ENCODE measurements at places on chromosomes 13 and 19.

- DNase-seq = no peak
Observed at GRCh38 chr13:93318534-93319254, 92.1 kb downstream of the GPC6 start.

DNA sequence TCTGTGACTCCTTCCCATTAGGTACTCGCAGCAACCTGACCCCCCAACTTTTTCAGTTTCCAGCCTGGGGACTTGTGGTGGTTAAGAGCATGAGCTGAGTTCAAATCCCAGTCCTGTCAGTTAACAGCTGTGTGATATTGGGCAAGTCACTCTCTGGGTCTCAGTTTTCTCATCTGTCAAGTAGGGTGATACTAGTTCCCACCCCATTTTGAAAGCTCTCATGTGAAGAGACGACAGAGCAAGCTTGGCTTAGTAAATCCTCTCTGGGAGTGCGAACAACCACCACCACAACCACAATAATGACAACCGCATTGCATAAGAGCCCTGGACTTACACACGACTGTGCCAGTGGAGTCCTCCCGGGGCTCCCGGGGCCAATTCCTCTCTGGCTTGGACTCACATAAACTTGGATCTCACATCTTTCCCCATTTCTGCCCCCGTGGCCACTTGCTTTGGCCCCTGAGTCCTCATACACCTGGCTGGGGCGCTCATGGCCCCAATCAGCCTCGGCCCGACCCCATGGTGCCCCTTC is 454 bp downstream of the BLVRB start:
- no peak for DNase-seq

GRCh38 chr19:29855741-29856500 is 44.1 kb downstream of the CCNE1 start:
- no peak for DNase-seq

DNA sequence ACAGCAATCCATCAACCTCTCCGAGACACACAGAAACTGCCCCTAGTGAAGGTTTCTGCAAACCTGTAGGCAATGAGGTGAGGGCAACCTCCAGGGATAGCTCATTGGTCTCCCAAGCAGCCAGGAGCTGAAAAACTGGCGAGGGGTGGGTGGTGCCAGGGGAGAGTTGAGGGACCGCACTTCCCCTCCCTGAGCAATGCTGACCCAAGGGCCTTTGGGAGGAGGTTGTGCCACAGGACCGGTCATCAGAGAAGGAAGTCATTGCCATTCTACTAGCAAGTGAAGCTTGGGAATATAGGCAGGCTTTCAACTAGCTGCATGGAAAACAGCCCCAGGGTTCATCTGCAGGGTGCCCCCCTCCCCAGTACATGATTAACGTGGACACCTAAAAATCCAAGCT is 23.1 kb upstream of the MED4 start:
- no peak for DNase-seq

- DNase-seq = no peak
Observed at GRCh38 chr19:18161636-18162002, 8.7 kb downstream of the PIK3R2 start.

- no peak for DNase-seq
Observed at GRCh38 chr13:38008636-38009035, 139.1 kb upstream of the TRPC4 start.

- DNase-seq = no peak
Observed at GRCh38 chr13:110150384-110151101, 156.4 kb downstream of the COL4A1 start.

Data from activated effector memory CD4-positive, alpha-beta T cell treated with anti-CD3 and anti-CD28 coated beads, Interleukin-2, amount 50 U/mL, for 16 hours (primary cell).